ENCODE measurements at places on chromosomes 1 and 21. TPM values are rescaled to one million over a fixed set of nuclear protein-coding genes. Genes with fewer than 3 reads are reported as not detected.

- no peak for DNase-seq
Measured at GRCh38 chr21:31780944-31781343, 49.0 kb upstream of the SCAF4 start.

- no peak for DNase-seq
Measured at GRCh38 chr1:29802181-29803068, 566.1 kb downstream of the PTPRU start.

DNA sequence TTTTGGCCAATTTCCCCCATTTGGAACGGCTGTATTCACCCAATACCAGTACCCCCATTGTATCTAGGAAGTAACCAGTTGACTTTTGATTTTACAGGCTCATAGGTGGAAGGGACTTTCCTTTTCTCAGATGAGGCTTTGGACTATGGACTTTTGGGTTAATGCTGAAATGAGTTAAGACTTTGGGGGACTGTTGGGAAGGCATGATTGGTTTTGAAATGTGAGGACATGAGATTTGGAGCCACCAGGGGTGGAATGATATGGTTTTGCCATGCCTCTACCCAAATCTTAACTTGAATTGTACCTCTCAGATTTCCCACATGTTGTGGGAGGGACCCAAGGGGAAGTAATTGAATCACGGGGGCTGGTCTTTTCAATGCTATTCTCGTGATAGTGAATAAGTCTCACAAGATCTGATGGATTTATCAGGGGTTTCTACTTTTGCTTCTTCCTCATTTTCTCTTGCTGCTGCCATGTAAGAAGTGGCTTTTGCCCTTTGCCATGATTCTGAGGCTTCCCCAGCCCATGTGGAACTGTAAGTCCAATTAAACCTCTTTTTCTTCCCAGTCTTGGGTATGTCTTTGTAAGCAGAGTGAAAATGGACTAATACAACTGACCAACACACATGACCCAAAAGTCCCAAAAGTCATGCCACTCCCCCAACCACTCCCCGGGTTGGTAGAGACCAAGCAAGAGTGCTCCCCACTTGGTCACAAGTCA, 35.4 kb upstream of the ZNF496 start:
- no peak for DNase-seq

DNA sequence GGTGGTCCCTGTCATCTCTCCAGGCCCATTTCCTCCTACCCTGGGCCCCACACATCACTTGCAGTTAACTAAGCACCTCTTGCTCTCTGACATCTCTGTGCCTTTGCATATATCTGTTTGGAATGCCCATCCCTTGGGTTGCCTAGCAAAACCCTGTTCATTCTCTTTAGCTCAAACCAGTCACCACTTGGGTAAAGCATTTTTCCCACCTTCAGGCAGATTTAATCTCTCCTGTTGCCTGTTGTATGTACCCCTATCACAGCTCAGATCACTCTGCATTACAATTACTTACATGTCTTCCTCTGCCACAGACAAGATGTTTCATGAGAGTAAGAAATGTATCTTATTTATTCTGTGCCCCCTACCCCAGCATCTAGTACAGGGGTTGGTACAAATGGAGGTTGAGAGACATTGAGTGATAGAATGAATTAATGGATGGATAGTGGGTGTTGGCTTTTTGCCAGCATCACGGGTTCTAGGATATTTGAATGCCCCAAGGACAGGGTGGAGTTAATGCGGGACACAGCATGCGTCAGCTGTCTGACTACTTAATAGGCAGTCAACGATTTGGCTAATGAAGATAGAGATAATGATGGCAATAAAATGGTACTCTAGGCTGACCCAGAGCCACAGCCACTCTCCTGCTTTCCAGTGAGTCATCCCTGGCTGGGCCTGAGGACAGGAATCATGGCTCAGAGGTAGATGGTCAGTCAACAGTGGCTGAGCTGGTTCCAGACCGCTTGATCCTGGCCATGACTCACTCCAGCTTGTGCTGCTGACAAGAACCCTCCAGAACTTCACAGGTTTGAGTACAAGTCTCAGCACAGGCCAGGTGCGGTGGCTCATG, 6.5 kb downstream of the NR0B2 start:
- no peak for DNase-seq

The SASS6 gene
- total RNA-seq = 14.5 TPM

- no peak for DNase-seq
Measured at GRCh38 chr1:246773213-246773641, 49.0 kb downstream of the SCCPDH start.

The PTBP2 gene
- total RNA-seq = 17.0 TPM

DNA sequence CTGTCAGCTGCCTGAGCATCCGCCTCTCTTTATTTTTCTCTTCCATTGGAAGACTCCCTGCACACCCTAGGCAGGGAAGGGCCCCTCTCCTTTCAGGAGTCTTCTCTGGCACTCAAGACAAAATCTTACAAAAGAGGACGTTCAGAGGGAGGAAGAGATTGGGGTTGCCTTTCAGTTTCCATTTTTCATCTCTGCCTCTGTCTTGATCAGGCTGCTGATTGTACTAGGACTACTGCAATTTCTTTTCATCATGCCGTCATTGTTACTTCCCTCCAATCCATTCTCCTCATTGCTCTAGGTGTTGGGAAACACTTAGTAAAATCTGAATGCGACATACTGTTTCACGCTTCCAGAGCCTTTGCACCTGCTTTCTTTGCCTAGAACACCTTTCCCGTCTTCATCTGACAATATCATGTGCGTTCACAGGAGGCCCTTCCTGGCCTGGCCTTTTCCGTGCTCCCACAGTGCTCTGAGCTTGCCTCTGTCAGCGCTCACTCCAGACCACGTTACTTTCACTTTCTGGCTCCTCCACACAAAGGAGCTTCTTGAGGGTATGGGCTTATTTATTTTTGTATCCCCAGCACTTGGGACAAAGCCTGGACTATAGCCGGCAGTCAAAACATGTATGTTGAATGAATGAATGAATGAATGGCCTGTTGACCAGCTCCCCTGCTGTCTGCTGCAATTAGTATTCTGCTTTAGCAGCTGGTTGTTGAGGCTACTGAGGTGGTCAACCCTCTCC, 10.9 kb downstream of the LRRC71 start:
- DNase-seq = peak; percentile 34

DNA sequence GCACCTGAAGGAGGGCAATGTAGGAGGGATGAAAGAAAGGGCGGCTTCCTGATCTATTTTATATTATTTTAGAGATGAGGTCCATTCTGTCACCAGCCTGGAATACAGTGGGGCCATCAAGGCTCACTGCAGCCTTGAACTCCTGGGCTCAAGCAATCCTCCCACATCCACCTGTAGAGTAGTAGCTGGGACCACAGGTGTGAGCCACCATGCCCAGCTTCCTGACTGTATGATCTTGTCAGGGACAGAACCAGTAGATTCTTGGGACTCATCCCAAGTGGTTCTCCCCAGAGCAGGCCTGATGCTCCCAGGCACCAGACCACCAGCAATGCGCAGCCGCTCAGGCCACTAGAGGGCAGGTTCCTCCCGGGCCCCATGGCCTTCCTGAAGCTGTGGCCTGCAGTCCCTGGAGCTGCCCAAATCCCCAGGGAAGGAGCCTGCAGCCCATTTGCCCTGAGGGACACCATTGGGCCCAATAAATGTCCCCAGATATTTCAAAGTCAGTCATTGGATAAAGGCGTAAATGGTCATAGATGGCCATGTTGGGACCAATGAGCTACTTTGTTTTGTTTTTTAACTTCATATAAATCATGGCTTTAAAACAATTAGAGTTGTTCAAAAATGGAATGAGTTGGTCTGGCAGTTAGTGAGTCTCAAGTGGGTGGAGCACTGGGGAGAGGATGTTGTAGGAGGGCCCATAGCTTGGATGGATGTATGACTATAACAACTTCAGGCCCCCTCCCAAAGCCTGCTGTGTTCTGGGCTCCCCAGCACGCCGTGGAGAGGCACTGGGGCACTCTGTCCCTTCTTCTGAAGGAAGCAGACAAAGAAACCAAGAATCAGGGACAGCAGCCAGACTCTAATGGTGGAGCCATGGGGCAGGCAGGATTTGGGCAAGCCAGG, 44.7 kb upstream of the GOLT1A start:
- peak; percentile 15 for DNase-seq

GRCh38 chr1:234871710-234872271, 256.8 kb downstream of the TOMM20 start:
- DNase-seq = no peak

DNA sequence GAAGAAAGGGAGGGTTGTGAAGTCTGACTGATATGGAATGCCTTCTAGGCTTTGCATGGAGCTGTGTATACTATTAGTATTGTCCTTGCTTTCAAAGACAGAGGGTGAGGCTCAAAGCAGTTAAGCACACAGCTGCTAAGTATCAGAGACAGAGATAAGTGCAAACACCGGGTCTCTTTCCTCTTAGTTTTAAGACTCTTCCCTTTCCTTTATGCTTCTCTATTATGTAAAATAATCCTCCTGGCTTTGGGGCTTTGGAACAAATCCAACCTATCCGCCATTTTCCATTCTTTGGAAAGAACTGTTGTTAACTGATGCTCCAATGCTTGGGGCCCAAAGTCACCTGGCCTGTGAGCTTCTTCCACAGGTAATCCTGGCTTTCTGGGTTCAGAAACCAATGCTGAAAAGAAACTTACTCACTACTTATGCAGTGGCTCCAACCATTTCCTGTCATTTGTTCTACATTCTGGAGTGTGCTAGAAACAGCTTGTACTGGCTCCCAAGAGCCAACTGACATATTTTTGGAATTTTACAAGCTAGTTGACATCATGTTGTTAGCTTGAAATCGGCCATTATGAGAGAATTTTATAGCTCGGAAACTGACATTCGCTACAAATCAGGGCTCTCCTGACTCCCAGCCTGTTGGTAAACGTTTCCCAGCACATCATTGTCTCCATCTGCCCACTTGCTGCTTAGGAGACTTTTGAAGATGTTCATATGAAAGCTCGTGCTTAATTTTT, 67.5 kb downstream of the DNTTIP2 start:
- no peak for DNase-seq

DNA sequence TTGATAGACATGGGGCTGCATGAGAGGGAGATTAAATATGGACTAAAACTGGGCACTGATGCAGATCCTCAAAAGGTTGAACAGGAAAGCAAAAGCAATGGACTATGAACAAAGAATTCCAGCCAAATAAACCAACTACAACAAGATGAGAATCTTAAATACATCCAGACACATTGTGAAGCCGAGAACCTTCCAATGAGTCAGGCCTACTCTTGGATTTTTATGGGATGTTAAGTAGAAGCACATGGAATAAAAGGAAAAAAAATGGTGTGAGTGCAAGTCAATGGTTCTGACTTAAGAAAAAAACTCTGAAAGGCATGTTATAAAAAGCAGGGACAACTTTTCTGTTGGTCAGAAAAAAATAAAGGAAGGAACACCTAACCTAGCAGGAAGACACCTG, 227.2 kb downstream of the DPYD start:
- no peak for DNase-seq

The NUDC gene
- total RNA-seq = 56.2 TPM

DNA sequence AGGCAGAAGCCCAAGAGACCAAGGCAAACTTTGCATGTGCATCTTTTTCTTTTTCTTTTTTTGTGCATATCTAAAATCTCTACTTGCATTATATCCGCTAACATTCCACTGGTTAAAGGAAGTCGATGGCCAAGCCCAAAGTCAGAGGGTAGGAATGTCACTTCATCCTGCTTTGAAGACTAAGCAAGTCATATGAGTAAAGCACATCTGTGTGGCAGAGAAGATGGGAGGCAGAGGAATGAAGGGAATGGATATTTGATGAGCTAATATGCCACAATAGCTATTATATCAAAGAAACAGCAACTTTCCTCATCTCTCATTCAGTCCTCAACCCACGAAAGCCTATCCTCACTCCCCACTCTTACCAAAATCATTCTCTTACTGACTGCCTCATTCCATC, 59.3 kb downstream of the RNF220 start:
- no peak for DNase-seq

DNA sequence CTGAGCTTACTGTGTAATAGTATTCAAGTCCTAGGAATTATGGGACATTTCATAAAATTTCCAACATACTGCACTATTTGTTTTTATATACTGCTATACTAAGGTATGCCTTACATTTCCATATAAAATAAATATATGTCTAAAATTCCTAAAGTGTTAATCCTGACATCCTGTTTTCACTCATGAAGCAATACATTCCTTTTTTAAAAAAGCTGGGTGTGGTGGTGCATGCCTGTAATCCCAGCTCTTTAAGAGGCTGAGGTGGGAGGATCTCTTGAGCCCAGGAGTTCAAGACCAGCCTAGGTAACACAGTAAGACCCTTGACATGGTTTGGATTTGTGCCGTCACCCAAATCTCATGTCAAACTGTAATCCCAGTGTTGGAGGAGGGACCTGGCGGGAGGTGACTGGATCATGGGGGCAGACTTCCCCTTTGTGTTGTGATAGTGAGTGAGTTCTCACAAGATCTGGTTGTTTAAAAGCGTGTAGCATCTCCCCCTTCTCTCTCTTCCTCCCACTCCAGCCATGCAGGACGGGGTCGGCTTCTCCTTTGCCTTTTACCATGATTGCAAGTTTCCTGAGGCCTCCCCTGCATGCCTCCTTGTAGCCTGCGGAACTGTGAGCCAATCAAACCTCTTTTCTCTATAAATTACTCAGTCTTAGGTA, 5.8 kb downstream of the CDC42BPA start:
- no peak for DNase-seq

- no peak for DNase-seq
Measured at GRCh38 chr1:51648180-51649109, 31.6 kb downstream of the OSBPL9 start.

The MCOLN3 gene
- total RNA-seq = 3.1 TPM

DNA sequence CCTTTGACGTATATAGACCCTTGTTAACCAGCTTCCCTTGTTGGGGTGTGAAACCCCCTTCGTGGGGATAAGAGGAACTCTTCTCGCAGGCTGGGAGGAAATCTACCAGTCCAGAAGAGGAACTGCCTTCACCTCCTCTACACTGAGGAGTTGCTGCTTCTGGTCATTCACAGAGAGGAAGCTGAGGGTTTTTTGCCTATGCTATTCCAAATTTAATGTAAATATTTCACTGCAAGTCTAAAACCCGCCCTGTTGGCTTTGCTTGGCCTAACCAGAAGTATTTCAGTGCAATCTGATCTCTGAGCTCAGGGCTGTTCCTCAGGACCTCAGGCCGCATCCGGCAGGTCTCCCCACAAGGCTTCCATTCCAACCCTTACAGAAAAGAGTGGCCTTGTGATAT, 150.1 kb downstream of the HIVEP3 start:
- no peak for DNase-seq

The DNAI4 gene
- 2.9 TPM for total RNA-seq

- DNase-seq = no peak
Measured at GRCh38 chr1:119387858-119388257, 19.3 kb downstream of the HAO2 start.

- no peak for DNase-seq
Measured at GRCh38 chr1:223462047-223462630, 68.9 kb downstream of the CCDC185 start.

DNA sequence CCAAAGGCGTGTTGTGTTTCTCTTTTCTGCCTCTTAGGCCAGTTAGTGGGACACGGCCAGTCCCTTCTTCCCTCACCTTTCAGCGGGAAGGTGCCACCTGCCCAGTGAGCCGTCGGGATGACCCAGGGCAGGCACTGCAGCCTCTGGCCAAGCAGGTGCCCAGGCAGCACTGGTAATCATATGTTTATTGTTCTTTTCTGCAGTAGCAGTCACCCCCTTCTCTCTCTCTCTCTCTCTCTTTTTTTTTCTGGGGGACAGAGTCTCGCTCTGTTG, 38.2 kb downstream of the CRYAA start:
- no peak for DNase-seq

GRCh38 chr21:43872531-43873197, 7.6 kb downstream of the AGPAT3 start:
- no peak for DNase-seq

The IQGAP3 gene
- 25.5 TPM for total RNA-seq

The EXTL1 gene
- not detected for total RNA-seq

The GUCA2B gene
- total RNA-seq = not detected

The CBR3 gene
- total RNA-seq = 30.9 TPM

Data from activated CD4-positive, alpha-beta T cell treated with anti-CD3 and anti-CD28 coated beads, Interleukin-2, amount 10 ng/mL, durations not matched to agents 7 days and 5 days (primary cell).